ENCODE measurements at places on chromosomes 6 and 20.
A peak's percentile ranks its signal among the peaks of the same experiment; 100 is the strongest.

DNA sequence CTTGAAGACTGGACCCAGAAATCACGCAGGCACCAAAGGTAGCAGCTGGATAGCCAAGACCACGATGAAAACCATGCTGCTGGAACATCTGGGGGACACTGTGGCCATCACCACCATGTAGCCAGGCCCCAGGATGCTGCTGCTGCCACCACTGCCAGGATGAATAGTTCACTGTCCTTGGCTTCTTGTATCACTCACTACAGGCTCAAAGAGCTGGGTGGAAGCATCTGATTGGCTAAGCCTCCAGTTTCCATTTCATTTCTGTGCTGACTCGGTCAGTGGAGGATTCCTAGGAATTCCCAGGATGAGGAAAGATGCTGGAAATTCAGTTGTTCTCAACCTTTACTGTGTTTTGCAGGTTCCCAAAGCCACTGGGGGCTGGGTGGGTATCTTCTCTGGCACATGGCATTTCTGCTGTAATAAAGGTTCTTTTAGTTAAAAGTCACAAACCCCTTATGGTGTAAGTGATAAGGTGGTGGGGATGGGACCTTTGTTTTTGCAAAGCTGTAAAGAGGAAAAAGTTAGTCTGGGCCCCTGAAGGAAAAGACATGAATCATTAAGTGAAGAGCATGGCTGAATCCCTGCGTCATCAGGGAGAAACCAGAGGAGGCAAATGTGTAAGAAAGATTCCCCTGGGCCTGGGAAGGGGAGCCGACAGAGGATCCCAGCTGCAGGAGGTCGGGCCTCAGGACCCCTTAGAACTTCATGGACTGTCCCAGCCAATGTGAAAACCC is 75.6 kb upstream of the RNF24 start:
- peak; percentile 76 for DNase-seq

DNA sequence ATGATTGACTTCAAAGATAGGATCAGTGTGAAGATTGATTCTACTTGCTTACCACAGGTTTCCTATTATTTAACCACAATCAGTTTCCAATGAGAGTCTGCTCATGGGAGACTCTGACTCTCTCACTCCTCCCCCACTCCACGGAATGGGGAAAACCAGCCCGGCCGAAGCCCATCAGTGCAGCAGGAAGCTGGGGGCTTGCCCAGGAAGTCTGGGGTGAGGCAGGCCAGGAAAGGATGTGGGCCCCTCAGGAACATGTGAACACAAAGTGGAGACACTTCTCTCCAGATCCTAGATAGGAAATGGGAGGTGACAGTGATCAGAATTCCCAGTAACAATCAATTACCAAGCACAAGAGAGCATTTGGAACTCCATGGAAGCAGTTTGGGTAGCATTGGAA is 144.2 kb downstream of the TTLL2 start:
- no peak for DNase-seq

DNA sequence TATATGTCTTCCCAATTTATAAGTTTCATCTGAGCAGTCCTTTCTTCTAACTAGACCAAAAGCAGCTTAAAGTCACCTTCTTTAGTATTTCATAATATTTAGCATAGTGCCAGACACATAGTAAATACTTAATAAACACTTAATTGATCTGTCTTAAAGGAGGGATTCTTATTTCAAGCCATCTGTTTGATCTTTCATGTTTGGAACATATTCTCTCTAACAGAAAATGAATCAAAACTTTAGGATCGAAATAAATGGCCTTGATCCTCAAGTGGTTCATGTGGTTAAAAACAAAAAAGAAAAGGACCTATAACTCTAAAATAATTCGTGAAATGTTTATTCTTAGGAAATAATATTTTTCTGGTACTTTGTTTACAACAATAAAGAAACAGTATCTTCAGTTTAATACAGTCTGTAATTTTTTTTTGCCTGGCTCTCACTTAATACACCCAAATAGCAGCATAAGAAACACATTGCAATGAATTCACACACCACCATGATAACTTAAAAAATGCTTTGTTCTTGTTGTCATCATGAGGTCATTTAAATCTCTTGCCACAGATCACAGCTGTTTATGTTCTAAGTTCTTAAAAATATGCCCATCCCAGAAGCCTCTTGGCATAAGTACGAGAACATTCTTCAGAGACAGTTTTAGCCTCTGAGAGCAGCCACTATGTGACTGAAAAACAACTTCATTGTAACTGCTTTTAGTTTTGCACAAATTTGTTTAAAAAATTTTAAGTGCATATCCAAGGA is 48.1 kb downstream of the ESF1 start:
- no peak for DNase-seq

DNA sequence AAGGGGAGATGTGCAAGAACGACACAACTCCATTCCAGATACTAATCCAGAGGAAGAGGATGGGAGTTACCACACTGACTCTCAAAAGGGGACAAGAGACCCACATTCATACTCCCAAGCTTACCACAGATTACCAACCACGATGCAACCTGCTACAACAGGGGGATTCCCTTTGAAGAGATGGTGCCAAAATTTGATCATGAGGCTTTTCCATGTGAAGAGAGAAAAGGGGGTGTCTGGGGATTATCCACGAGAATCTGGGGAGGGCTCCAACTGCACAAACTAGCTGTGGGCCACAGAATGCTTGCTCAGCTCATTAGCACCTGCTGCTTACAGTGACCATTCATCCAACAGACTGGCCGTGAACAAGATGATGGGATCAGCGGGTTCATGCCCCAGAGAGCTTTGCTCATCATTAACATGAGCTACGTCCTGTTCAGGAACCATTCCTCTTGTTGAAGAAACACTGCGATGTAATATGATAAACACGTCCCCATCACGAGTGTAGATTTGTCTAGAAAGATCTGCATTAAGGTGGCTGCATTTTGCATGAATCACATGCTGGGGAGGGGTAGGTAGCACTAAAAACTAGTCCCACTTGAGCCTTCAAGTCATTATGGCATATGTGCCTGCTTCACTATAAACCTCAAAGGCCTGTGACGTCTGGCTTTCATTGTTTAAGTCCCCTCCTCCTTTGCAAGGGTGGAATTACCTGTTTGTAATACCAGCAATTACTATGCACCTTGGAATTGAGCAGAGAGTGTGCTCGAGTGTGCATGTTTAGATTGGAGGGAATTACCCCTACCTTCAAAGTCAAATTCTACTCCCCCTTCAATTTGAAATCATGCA is 4.0 kb downstream of the PLAGL2 start:
- DNase-seq, result no peak

- DNase-seq, result no peak
Observed at GRCh38 chr6:44003345-44004061, 123.7 kb downstream of the MRPL14 start.

- DNase-seq, result peak; percentile 42
Observed at GRCh38 chr6:24223115-24223919, 97.3 kb downstream of the NRSN1 start.

DNA sequence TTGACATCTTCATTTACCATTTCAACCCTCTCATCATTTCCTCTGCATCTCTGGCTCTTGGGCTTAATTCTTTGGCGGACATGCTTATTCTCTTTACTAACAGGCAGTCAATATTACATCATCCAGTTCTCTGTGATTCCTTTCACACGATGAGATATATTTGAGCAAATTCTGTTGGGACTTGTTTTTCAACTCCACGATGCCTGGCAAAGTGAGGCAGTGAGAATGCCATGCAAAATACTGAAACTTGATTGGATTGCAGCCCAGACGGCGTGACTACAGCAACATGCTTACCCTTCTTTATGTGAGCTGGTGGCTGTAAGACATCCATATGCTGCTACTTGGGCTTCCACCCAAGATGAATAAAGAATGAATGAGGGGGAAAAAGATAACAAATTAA is 101.7 kb upstream of the SPACA1 start:
- no peak for DNase-seq

DNA sequence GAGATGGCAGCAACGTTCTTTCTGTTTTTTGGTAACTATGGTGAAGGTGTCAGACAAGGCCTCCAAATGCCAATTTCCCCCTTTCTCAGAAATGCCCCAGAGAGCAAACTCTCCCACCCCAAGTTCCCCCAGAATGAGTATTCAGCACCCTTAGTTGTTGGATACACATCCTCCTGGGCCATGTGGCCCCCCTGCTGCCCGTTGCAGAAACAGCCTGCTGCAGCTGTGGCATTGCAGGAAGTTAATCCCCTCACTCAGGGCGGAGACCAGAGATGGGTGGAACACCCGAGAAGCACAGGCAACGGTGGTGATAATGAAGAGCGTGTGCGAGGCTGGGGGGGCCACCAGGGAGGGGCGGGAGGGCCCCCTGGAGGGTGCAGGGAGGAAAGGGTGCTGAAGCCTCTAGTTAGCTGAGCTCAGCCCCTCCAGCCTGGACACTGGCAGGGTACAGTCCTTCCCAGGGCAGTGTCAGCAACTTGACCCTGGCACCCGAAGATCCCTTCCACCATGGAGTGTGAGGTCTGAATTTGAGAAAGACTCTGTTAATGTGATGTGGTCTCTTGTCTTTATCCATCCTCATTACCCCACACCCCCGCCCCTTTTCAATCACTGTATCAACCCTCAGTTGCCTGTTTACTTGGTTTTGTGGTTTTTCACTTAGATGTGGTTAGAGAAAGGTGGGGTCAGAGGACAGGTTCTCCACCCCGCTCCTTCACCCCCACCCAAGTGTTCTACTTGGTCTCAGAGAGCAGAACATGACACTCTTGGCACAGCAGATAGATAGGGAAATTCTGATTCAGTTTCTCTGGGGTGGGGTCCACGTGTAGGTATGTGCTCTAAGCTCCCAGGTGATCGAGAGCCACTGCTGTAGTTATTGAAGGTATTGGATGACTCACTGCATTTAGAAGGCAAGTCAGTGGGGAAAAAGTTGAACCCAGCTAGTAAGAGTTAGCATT is 208.8 kb upstream of the SUPT3H start:
- DNase-seq, result no peak

DNA sequence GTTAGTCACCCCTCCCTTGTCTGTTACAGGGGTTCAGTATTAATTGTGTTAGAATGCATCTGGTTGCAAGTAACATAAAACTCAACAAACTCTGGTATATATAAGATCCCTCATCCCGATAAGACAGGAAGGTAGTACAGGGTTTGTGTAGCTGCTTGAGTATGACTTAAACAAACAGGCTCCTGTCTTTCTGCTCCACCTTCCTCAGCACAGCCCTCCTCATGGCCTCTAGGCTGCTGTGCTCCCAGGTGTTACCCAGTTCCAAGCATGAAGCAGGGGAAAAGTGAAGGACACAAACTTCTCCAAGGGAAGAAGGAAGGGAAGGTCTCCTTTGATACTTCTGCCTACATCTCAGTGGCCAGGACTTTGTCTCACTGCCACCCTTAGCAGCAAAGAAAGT is 1.4 kb upstream of the RALGAPB start:
- DNase-seq, result no peak

DNA sequence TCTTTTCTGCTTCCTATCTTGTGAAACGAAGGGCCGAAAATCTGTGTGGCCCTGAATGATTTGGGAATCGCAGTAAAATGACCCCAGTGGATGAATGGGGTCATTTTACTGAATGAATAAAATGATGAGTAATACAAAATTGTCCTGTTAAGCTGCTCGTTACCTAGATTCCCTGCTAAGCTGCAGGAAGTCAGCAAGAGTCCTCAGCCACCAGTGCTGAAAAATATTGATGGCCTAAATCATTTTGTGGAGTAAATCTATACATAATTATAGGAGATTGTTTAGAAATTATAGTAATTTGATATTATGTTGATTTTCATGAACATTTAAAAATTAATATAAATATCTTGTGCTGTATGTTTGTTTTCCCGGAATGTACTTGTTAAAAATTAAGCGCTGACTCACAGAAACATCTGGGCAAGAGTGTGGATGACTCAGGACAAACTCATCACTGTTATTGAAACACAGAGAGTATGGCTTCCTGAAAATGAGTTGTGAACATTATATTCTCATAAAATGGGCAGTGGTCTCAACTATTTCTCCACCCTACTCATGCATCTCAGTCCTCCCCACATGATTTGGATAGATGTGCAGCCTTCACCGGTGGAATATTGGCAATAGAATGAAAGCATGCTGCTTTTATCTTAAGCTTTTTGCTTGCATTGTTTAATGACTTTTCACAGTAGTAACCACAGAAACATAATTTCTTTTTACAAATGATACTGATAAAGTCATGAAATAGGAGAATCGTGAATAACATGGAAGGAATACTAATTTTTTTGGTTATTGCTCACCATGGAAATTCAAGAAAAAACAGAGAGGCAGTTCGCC is 36.2 kb upstream of the RGS17 start:
- DNase-seq, result peak; percentile 22

- DNase-seq, result no peak
Observed at GRCh38 chr6:52534966-52535390, 41.9 kb downstream of the TRAM2 start.

DNA sequence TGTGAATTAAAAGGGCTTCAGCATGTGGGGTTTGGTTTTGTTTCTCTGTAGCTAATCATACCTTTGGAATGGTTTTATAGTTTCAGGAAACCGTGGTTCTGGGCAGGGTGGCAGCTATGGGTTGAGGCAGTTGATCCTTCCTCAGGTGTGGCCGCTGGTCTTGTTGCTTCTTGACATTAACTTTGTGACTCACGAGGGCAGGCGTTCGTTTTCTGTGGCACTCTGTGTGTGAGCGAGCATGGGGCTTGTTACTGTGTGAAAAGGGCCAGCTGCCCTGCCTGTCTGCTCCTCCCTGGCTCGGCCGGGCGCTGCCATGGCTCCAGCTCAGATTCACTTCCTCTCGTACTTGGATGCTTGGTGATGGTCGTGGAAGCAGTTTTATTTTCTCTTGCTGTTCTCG is 16.2 kb downstream of the DNAJC5 start:
- DNase-seq, result no peak

- DNase-seq, result no peak
Observed at GRCh38 chr6:42260972-42261371, 43.3 kb upstream of the MRPS10 start.

DNA sequence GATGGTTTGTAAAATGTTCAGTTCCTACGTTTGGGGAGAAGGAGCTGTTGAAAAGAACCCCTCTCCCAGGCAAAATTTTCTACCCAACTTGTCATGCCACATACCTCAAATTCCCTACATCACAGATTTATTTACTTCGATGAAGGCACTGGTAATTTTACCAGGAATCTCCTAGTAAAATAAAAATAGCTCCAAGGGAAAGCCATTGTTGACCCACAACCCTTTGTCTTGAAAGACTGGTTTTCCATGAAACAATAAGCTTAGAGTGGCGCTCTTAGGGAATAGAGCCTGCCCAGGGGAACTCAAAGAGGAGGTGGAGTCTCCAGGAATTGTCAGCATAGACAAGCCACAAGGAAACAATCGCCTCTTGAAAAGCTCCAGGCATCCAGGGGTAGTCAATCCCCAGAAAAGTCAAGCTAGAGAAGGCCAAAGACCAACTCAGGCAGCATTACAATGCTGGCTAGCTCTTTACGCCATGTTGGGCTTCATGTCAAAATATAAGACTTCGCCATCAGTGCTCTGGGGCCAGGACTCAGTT is 99.2 kb upstream of the RREB1 start:
- no peak for DNase-seq

Measured in HepG2 (cell line).